RKO (cell line): ENCODE measurements at places on chromosomes 6 and 20.

DNA sequence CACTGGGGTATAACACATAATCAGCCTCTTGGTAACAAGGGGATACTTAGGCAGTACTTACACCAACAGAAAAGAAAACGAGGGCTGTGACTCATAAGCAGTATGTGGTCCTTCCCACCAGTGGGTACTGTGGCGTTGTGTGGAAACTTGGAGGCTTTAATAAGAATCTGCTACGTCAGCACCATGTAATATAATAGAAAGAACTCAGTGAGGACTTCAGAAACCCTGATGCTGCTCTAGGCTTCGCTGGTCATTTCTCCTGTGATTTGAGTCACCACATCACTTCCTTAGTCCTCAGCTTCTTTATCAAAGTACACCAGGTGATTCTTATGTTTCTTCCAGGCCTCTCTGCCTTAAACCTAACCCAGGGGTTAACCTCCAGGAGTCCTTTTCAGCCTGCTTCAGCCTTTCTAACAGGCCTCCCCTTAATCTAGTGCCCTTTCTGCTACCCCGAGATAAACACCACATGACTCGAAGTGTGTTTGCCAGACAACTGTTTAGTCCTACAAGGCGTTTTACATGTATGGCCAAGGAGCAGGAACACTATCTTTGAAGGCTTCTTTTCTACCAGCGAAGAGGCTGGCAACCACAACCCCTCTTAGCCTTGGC lies 68.5 kb downstream of the FYN start:
- DNase-seq = no peak

DNA sequence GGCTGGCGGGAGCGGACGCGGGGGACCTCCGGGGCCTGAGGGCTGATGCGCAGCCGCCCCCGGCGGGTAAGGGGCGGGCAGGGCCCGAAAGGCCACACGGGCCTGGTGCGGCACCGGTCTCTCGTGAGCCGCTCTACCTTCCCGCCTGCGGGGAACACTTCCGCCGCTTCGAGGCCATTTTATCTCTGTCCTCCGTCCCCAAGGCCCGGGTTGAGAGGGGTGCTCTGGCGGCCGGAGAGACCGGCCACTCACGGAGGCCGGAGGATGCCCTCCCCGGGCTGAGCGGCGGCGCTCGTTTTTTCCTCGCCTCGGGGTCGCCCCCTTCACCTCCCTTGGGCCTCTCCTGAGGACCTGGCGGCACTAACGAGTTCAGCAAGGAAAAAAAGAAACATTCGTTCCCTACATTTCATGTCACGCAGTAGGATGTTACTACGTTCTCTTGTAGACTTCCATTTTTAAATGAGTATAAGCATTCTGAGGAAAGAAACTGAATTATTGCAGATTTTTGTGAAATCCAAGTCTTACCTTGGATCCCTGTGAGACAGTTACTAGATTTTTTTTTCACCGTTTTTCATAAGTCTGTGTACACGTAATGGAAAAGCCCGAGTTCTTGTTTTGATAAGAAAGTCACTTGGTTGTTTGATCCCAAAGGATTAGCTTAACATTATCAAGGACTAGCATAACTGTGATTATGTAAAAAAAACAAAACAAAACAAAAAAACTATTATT lies 575 bp downstream of the WTAP start:
- DNase-seq = peak; percentile 48

GRCh38 chr20:17621229-17621968 lies 51.5 kb downstream of the DSTN start:
- no peak for DNase-seq

- DNase-seq = no peak
Observed at GRCh38 chr6:45687570-45687969, 309.8 kb upstream of the SUPT3H start.

DNA sequence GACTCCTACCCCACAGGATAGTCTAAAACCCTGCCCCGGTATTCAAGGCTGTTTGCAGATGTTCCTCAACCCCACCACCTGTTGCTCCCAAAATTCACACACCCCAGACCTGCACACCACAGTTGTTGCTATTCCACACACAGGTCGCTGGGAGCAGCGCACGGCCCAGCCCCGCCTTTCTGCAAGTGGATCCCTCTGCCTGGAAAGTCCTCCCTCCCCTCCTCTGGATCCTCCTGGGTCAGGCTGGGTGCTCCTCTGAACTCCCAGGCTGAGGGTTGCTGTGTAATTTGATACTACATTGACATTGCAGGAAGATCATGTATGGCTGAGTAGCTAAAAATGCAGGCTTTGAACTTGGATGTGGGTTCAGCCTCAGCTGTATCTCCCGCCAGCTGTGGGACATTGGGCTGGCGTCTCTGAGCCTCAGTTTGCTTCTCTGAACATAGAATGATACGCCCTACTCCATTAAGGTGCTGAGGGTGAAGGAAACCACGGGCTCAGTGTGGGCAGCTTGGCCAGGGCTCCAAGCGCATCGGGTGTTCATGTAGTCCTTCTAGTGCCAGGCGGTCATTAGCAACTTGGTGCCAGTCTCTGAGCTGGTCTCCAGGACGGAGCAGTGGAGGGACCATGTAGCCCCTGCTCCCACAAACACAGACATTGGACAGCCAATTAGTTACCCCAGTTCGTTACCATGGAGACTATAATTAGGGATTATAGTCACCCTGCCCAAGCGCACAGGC lies 13.9 kb upstream of the CCN5 start:
- DNase-seq = no peak

DNA sequence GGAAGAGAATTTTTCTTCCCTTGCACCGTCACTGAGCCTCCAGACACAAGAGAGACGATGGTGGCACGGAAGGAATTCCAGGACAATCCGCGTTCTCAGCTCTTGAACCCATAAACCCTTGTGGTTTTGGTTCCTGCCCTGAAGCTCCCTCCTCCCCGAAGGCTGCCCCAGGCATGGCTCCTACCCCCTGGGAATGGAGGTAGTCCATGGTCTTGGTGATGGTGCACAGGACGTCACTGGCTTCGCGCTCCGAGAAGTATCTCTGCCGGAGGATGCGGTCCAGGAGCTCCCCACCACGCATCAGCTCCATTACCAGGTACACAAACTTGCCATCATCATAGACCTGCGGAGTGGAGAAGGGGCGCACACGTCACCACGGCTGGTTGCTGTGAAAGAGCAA lies 47.5 kb upstream of the MPC1 start:
- no peak for DNase-seq

- no peak for DNase-seq
Observed at GRCh38 chr20:53838311-53838868, 232.0 kb downstream of the BCAS1 start.

DNA sequence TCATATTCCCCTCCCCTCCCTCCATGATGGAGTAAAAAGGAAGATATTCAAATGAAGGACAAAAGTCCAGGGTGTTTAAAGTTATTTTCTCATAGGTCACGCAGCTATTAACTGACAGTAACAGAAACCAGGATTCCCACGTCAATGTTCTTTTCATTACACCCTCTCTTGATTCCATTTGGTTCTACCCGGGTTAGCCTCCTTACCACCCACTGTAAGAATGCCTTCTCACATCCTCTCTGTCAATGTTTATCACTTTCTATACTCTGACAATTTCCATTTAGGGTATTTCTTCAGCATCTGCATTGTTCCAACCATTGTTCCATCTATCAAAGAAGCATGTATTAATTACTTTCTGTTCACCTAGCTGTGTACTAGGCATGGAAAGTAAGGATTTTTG lies 52.1 kb downstream of the NUDT3 start:
- no peak for DNase-seq
